ENCODE measurements at places on chromosomes 1 and 21.
A peak's percentile ranks its signal among the peaks of the same experiment; 100 is the strongest.

GRCh38 chr1:226700861-226701260, 38.2 kb downstream of the ITPKB start:
- DNase-seq = no peak

DNA sequence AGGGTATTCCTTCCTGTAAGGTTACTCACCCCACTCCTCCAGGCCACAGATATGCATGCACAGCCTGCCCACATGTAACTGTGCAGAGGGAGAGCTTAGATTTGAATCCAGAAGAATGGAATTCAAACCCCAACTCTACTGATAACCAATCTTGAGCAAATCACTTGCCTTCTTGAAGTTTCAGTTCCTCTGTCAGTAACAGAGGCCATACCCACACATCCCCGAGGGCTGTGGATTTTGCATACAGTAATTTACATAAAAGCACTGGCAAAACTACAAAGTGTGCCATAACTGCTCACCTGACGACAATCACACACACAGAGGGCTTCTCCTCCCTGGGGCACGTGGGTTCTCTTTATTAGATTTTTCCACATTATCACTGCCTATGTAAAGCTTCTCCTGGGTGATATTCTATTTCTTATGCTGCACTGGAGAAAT, 18.6 kb downstream of the CD247 start:
- DNase-seq = no peak

DNA sequence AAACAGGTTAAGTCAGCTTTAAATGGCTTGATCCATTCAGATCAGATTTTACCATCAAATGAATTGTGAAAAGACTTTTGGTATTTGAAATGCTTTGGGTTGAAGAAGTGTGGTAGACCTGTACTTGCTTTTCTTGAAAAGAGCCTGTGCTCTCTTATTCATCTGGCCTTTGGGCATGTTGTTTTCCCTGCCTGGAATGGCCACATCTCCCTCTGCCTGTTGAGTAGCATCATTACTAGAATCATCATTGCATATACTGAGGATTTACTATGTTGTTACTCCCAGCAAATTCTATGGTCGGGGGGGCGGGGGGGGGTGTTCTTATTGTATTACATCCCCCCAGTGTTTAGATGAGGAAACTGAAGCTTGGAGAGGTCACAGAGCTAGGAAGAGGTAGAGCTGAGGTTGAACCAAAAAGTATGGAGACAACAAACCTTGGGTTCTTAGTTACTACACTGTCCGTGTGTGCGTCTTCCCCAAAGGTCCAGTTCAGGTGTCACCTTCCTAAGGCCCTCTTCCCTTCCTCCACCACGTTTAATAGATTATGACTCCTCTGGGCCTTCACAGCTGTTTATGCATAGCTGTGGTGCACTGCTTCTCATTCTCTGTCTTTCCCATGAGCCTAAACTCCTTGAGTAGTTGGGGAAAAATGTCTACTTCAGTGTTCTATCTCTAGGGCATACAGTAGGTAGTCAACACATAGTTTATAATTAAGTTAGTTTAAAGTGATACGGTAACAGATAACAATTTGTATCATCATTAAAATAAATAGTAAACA, 246.4 kb upstream of the HOOK1 start:
- no peak for DNase-seq

- no peak for DNase-seq
Observed at GRCh38 chr1:77039739-77040138, 172.5 kb downstream of the ST6GALNAC5 start.

DNA sequence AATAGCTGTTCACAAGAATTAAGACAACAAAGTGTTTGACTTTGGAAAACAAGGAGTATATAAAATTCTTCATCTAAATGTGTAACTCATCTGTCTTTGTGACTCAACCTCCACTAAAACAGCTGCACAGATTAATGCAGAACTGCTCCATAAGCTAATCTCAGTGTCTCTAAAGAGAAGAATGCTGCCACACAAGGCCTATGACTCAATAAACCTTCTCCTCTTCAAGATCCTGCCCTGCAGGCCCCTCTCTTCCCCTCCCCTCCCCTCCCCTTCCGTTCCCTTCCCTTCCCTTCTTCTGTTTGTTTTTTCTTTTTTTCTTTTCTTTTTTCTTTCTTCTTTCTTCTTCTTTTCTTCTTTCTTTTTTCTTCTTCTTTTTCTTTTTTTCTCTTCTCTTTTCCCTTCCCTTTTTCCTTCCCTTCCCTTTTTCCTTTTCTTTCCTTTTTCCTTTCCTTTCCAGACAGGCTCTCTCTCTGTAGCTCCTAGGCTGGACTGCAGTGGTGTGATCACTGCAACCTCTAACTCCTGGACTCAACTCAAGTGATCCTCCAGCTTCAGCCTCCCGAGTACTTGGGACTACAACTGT, 1052.8 kb downstream of the BRINP3 start:
- DNase-seq = no peak

- no peak for DNase-seq
Observed at GRCh38 chr21:22154579-22155274, 1156.5 kb downstream of the NCAM2 start.

GRCh38 chr1:97570691-97571090, 350.1 kb downstream of the DPYD start:
- no peak for DNase-seq

- DNase-seq = no peak
Observed at GRCh38 chr1:187630653-187631380, 802.1 kb downstream of the PLA2G4A start.

GRCh38 chr1:223683586-223684487, 18.3 kb upstream of the CAPN8 start:
- peak; percentile 68 for DNase-seq

GRCh38 chr1:8814865-8815264, 2.6 kb downstream of the RERE start:
- no peak for DNase-seq

GRCh38 chr1:200290010-200290685, 119.7 kb downstream of the ZNF281 start:
- DNase-seq = no peak

GRCh38 chr1:246291127-246291526, 216.0 kb downstream of the SMYD3 start:
- DNase-seq = no peak

- no peak for DNase-seq
Observed at GRCh38 chr21:15259824-15260223, 195.0 kb upstream of the NRIP1 start.

GRCh38 chr1:184752656-184753055, 2.0 kb downstream of the EDEM3 start:
- no peak for DNase-seq

DNA sequence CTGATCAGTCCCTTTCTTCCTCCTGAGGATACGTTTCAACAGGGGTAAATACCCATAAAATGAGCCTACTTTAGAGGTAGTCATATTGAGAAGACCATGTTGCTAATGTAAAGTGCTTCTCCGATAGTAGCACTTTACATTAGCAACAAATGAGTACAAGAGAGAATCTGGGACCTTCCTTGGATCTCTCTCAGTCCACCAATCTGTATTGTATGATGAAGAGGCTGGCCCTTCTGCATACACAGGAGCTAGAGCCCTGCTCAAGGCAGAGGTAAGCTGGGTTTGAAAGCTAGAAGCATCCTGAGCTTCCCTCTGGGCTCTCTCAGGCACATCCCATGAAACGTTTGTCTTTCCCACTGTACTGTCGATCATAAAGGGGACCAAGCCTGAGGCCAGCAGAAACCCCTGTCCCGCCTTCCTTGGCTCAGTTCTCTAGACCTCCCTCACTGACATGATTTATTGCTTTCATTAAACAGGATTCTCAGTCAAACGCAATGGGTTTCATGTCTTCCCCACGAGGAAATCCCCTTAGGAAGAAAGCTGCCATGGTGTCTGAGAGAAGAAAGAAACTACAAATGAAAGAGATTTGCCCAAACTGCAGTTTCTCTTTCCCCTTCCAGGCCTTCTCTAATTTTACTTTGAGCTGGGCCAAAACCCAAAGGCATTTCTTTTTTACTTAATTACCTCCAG, 62.8 kb upstream of the BCAR3 start:
- DNase-seq = no peak

- no peak for DNase-seq
Observed at GRCh38 chr1:15543589-15544568, 17.2 kb downstream of the DNAJC16 start.

DNA sequence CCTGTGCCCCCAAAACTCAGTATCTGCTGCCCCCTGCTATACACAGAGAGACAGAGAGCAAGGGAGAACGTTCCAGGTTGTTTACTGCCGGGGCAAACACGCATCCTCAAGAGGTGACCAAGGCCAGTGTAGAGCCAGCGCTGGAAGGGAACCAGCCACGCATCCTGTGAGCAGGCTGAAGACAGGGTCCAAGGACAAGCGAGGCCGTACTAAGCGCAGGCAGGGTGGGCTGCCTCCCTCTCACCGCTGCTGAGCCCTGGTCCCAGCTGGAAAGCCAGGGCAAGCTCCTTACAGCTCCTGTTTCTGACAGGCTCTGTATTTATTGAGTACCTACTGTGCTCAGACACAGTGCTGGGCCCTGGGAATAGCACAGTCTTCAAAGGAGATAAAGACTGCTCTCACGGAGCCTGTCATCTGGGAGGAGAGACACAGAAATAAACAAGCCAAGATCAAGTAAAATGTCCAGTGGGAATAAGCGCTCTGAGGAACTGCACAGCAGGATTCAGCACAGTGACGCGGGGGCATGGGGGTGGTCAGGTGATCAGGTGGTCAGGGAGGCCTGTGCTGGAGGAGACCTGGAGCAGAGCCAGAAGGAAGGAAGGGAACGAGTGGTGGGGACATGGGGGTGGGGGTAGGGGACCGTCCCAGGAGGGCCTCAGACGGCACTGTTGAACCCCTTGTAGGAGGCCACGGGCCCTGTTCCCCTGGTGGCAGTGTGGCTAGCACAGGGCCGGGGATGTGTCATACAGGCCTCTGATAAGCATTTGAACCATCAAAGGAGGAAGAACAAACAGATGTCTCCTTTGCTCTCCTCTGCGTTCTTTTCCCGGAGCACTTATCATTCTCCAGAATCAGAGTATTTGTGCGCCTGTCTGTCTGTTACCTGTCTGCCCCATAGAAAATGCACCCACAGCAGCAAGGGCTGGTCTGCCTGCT, 37.8 kb upstream of the EFHD2 start:
- DNase-seq = no peak

DNA sequence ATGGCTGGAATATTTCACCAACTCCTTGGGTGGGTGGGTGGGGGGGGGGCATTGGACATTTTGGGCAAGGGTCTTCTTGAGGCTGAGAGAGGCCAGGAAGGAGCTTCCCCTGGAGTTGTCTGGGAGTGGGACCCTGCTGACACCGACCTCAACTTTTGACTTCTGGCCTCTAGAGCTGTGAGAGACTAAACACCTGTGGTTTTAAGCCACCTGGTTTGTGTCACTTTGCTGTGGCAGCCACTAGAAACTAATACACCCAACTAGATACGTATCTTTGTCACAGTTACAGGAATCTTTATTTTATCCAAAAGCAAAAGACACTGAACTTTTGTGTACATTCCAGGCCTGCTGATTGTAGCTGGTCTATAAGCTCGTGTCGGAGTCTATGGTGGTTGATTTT, 9.9 kb upstream of the RIPK4 start:
- no peak for DNase-seq

GRCh38 chr1:54774820-54775498, 10.6 kb upstream of the PARS2 start:
- DNase-seq = no peak

DNA sequence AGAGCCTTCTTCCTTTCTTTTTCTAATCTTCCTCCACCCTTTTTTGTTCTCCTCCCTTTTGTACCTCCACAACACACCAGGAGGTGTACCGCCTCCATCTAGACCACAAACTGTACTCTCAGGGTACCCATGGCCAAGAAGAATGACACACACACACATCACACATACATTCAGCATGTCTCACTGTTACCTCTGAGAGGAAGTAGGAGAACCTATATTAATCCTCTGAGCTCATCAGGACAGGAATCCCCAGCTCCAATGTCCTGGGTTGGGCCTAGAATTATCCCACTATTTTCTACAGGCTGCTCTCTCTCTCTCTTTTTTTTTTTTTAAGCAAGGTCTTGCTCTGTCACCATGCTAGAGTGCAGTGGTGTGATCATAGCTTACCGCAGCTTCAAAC, 36.7 kb downstream of the ATP2B4 start:
- no peak for DNase-seq

DNA sequence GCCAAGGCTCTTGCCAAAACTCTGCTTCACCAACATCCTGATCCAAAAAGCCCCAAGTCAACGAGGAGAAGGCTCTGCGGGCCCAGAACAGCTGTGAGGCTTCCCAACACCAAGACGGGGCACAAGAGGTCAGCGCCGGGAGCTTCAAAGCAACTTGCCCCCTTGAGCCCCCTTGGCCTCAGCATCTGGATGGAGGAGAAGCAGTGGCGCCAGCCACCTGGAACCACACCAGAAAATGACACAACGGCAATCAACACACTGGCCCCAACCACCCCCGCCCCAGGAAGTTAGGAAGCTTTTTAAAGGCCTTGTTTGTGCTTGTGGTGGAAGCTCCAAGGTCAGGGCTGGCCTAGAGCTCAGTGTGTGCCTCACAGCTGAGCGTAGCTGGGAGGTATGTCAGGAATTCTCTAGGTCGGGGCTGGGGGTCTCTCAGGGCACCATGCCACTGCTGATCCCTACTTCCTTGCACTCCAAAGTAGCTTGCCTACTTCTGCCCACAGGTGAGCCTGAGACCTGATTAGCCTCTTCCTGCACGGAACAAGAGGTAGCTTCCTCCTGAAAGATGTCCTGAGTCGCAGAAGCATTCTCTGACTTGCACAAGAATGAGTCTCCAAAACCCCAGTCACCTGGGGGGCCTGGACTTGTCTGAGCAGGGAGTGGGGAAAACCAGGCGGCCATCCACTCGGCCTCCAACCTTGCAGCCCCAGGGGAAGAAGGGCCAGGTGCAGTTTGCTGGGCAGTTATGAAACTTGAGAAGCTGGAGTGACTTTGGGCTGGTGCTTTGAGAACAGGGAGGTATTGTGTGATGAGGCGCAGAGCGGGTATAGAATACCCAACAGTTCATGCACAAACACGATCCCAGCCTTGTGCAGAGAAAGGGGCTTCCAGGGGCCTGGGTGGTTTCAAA, 9.7 kb upstream of the SRP9 start:
- DNase-seq = peak; percentile 81

GRCh38 chr21:34029743-34030528, 43.4 kb upstream of the MRPS6 start:
- no peak for DNase-seq

DNA sequence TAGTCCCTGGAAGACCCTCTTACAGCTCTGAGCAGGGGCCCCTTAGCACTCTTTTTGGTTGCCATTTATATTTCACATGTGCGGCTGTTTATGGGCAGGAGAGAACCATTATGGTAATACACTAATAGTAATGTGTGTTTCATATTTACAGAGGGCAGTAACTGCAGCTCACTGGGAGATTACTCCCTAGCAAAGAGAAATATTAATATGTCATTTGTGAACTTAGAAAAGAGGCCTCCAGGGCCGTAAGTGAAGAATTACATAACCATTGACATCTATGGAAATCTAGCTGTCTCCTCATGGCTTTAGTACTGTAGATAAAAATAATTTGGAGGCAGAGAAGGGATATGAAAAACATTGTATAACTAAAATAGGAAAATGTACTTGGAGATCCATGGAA, 23.4 kb upstream of the RGS16 start:
- no peak for DNase-seq

GRCh38 chr1:242455052-242455361, 69.5 kb downstream of the PLD5 start:
- DNase-seq = no peak

- DNase-seq = no peak
Observed at GRCh38 chr1:8651236-8651890, 166.1 kb downstream of the RERE start.
